Peyer's patch (tissue), 4 donors: ENCODE measurements at places on chromosomes 6 and 20. TPM values are rescaled to one million over a fixed set of nuclear protein-coding genes. Genes with fewer than 3 reads are reported as not detected.

DNA sequence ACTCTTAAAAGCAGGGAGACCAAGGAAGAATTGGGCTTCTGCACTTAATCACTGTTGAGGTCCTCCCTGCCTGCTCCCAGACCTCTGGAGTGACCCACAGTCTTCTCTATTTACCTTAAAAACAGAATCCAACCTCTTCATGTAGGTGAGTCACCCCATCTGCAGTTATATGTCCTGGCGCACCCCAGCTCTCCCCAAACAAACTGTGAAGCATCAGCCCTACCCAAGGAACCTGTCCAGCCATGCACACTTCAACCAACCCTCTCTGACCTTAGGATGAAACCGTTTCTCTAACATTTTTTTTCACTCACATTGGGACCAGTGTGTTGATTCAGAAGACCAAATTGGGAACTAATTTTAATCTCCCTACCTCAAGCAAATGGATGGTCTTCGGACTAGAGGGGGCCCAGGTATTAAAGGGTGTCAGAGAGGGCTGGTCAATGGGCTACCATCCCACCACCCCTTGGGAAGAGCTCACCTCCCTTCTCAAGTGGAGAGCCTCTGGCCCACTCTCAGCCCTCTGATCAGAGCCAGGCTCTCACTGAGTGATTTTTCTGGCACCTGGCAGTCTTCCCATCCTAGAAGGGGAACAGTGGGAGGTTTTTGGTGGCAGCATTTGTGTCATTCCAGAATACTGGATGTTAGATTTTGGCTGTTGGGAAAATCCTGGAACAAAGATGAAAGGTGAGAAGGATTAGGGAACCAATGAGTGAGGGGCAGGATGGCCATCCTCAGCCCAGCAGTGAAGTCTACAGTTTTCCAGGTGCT lies 203.6 kb downstream of the LRFN2 start:
- no peaks in the 10 kb centered on the region for H3K4me1 ChIP-seq
- no peak overlapping the region for H3K4me3 ChIP-seq
- H3K27ac ChIP-seq, result no peak overlapping the region
- H3K36me3 ChIP-seq, result no peaks in the 10 kb centered on the region

- H3K27me3 ChIP-seq, result no peaks in the 10 kb centered on the region
- H3K36me3 ChIP-seq, result no peaks in the 10 kb centered on the region
- H3K4me1 ChIP-seq, result no peaks in the 10 kb centered on the region
These were observed 469.0 kb downstream of the CDC5L start for GRCh38 chr6:44856479-44856878.

- no peaks in the 10 kb centered on the region for H3K4me1 ChIP-seq
- H3K4me3 ChIP-seq, result no peak overlapping the region
- no peak for DNase-seq
- no peak overlapping the region for H3K27ac ChIP-seq
- H3K27me3 ChIP-seq, result no peaks in the 10 kb centered on the region
These were observed 171.4 kb downstream of the SOX4 start for GRCh38 chr6:21764989-21765388.

RNF146 gene
- 21.5 TPM for total RNA-seq

SASH1 gene
- total RNA-seq, result 141 TPM

MAS1 gene
- total RNA-seq, result not detected

WASF1 gene
- 14.0 TPM for total RNA-seq

SNPH gene
- 6.6 TPM for total RNA-seq
